CD4-positive, alpha-beta memory T cell (primary cell): ENCODE measurements at places on chromosomes 1 and 21. TPM values are rescaled to one million over a fixed set of nuclear protein-coding genes. Genes with fewer than 3 reads are reported as not detected.
A peak's percentile ranks its signal among the peaks of the same experiment; 100 is the strongest.

KANK4 gene
- polyA plus RNA-seq: not detected

- DNase-seq: no peak
Measured at GRCh38 chr21:31988492-31989290, 115.9 kb downstream of the HUNK start.

- DNase-seq: peak; percentile 68
Measured at GRCh38 chr1:204431310-204432184, 19.9 kb upstream of the PPP1R15B start.

CFHR3 gene
- polyA plus RNA-seq: not detected

DNA sequence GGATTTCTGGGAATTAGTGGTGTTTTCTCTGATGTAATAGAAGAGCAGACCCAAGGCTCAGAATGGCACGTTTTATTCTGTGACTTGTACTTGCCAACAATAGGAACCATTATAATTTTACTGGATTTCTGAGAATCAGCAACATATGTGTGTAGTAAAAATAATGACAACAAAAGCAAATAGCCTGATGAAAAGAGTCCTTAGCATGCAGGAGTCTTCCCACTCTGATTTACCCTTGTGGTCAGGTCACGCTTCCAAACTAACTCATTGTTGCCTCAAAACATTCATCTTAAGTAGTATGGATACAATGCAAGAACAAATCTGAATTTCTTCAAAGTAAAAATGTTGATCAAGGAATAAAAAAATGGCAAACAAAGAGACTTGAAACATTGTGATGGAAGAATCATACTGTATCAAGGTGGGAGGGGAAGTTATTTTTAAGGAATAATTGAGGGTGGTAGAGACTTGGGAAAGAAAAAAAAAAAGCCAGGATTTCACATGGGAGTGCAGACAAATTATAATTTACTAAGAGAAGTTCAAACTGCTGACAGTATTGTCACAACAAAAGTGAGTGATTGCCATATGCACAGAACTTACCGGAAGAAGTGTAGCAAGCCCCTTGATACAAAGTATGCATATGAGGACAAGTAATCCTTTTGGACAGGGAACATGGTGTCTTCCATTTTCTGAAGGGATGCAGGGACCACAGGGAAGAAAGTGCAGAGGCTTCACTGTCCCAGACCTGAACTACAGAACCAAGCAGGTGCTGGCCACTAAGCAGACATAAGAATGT lies 31.2 kb upstream of the RGL1 start:
- DNase-seq: no peak

- no peak for DNase-seq
Measured at GRCh38 chr1:49059087-49059486, 282.4 kb upstream of the BEND5 start.

GRCh38 chr1:65208563-65208973 lies 60.6 kb downstream of the AK4 start:
- no peak for DNase-seq

- DNase-seq: no peak
Measured at GRCh38 chr1:172513479-172513878, 19.5 kb upstream of the SUCO start.

TDRD5 gene
- not detected for polyA plus RNA-seq
